H7 (cell line): ENCODE measurements at places on chromosomes 11 and 22. TPM values are rescaled to one million over a fixed set of nuclear protein-coding genes. Genes with fewer than 3 reads are reported as not detected.

Gene B4GAT1
- 41.6 and 41.9 TPM in 2 replicates for total RNA-seq

Gene C11orf52
- 0.33 and 1.7 TPM in 2 replicates for total RNA-seq

Gene VSTM5
- 0.18 and 0.24 TPM in 2 replicates for total RNA-seq

Gene OR4D5
- not detected in 2 replicates for total RNA-seq

Gene PRODH
- 34.3 and 53.1 TPM in 2 replicates for total RNA-seq

Gene MMP7
- total RNA-seq, result not detected in 2 replicates

Gene OR52A1
- 3.0 and 8.2 TPM in 2 replicates for total RNA-seq

Gene GAB4
- total RNA-seq, result 0.18 and 0.21 TPM in 2 replicates

Gene GAS2
- total RNA-seq, result 1.7 and 2.0 TPM in 2 replicates

Gene B3GAT1
- 9.9 and 12.8 TPM in 2 replicates for total RNA-seq

Gene PKDREJ
- total RNA-seq, result 0.07 TPM in 1 of 2 replicates, not detected in the other

Gene TTC9C
- 45.1 and 63.1 TPM in 2 replicates for total RNA-seq

Gene RCOR2
- total RNA-seq, result 63.5 and 66.8 TPM in 2 replicates

Gene APOL5
- total RNA-seq, result not detected in 2 replicates

Gene CCDC90B
- total RNA-seq, result 47.7 and 53.2 TPM in 2 replicates

Gene BBOX1
- not detected in 2 replicates for total RNA-seq

Gene PLEKHA7
- total RNA-seq, result 4.2 and 7.6 TPM in 2 replicates

Gene MMP10
- not detected in 2 replicates for total RNA-seq

Gene SLC16A8
- not detected in 2 replicates for total RNA-seq

Gene LINC01488
- total RNA-seq, result not detected in 2 replicates

Gene PHOX2A
- total RNA-seq, result 2.5 and 2.8 TPM in 2 replicates

Gene C11orf21
- not detected in 2 replicates for total RNA-seq

Gene MYBPC3
- total RNA-seq, result not detected in 2 replicates

Gene CASP5
- total RNA-seq, result not detected in 2 replicates

Gene ARHGAP32
- total RNA-seq, result 15.6 and 18.4 TPM in 2 replicates

Gene SPTBN2
- 39.2 and 51.2 TPM in 2 replicates for total RNA-seq

Gene MB
- total RNA-seq, result 0.35 and 0.70 TPM in 2 replicates

Gene OR10A2
- not detected in 2 replicates for total RNA-seq

Gene PAFAH1B2
- total RNA-seq, result 138 and 159 TPM in 2 replicates

Gene USP47
- total RNA-seq, result 25.8 and 32.8 TPM in 2 replicates

Gene TRPC6
- total RNA-seq, result 1.4 and 2.1 TPM in 2 replicates

Gene MFRP
- total RNA-seq, result not detected in 2 replicates

Gene ZP1
- total RNA-seq, result not detected in 2 replicates

Gene MN1
- 22.1 and 26.4 TPM in 2 replicates for total RNA-seq

Gene MS4A4A
- not detected in 2 replicates for total RNA-seq

Gene FOSL1
- 0.48 and 1.0 TPM in 2 replicates for total RNA-seq

Gene UBQLN3
- not detected in 2 replicates for total RNA-seq
